ENCODE measurements at places on chromosomes 12 and 14. TPM values are rescaled to one million over a fixed set of nuclear protein-coding genes. Genes with fewer than 3 reads are reported as not detected.

Gene GNPNAT1
- 45.2 TPM for total RNA-seq

DNA sequence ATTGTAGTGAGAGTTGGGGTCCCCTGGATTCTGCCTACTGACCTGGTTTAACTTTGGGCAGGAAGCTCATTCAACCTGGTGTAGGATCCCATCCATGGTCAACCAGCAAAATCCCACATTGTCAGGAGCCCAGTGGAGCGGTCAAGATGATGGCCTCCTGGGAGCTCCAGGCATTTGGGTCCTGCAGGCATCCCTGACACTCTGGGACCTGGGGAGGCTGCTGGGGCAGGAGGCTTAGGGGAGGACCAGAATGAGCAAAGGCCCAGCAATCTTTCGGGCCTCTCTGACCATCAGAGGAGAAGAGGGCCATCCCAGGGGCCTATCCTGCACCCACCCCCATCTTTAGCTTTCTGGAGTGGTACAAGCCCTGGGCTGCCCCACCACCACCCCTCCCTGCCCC is 104.0 kb downstream of the PRMT8 start:
- no peaks in the 10 kb centered on the region for H3K4me1 ChIP-seq
- no peak for DNase-seq
- no peak overlapping the region for H3K27ac ChIP-seq
- H3K27me3 ChIP-seq = peaks cover 96% of the 10 kb centered on the region

GRCh38 chr14:102094101-102094500 is 7.3 kb upstream of the HSP90AA1 start:
- H3K4me1 ChIP-seq = peaks cover 40% of the 10 kb centered on the region
- H3K4me3 ChIP-seq = no peak overlapping the region
- no peaks in the 10 kb centered on the region for H3K27me3 ChIP-seq
- DNase-seq = no peak

Gene CYP46A1
- not detected for total RNA-seq

GRCh38 chr12:8018666-8019581 is 13.6 kb upstream of the FOXJ2 start:
- H3K4me1 ChIP-seq = peaks cover 6% of the 10 kb centered on the region
- DNase-seq = no peak
- H3K4me3 ChIP-seq = peak overlapping the region; percentile 56
- H3K27ac ChIP-seq = no peak overlapping the region
- H3K27me3 ChIP-seq = peaks cover 35% of the 10 kb centered on the region

Gene ARHGAP9
- not detected for total RNA-seq

GRCh38 chr12:72836194-72836593 is 564.0 kb downstream of the TRHDE start:
- H3K27me3 ChIP-seq = no peaks in the 10 kb centered on the region
- no peak overlapping the region for H3K4me3 ChIP-seq
- no peak overlapping the region for H3K27ac ChIP-seq
- no peaks in the 10 kb centered on the region for H3K4me1 ChIP-seq
- no peak for DNase-seq
- no peaks in the 10 kb centered on the region for H3K36me3 ChIP-seq

- no peaks in the 10 kb centered on the region for H3K27me3 ChIP-seq
- H3K36me3 ChIP-seq = no peaks in the 10 kb centered on the region
- no peaks in the 10 kb centered on the region for H3K4me1 ChIP-seq
- no peak overlapping the region for H3K27ac ChIP-seq
- DNase-seq = no peak
Measured at GRCh38 chr12:47407463-47408129, 298.2 kb downstream of the RPAP3 start.

Data from PC-9 (cell line).